ENCODE measurements at places on chromosomes 12 and 14. TPM values are rescaled to one million over a fixed set of nuclear protein-coding genes. Genes with fewer than 3 reads are reported as not detected.

DNA sequence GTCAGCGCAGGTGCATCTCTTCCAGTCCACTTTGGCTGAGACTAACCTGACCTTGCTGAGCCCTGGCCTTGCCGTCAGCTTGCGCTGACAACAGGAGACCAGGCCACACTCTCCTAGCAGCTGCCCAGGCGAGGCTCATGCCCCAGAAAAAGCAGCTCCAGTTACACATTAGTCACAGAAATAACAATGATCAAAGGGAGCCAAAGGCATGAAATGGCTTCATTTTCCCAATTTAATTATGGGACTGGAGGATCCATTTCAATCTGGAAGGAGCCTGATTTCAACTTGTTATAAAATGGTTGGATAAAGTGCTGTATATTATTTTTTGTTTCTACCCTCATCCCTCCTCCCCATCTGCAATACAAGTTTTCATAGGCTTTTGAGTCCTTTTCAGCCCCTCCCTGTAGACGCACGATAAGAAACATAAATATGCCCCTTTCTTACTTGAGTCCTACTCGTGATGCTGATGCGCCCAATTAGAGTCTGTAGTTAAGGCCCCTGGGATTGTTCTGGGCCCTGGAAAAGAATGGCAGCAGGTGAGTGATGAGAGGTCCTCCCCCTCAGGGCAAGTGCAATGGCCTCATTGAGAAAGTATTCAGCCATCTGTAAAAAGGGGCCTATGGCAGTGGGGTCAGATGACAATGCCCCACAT lies 376.0 kb downstream of the C12orf75 start:
- no peak for DNase-seq

GRCh38 chr14:36304895-36305294 lies 15.5 kb downstream of the MBIP start:
- DNase-seq = no peak

GRCh38 chr14:36217027-36217426 lies 40.5 kb upstream of the PTCSC3 start:
- DNase-seq = no peak

DNA sequence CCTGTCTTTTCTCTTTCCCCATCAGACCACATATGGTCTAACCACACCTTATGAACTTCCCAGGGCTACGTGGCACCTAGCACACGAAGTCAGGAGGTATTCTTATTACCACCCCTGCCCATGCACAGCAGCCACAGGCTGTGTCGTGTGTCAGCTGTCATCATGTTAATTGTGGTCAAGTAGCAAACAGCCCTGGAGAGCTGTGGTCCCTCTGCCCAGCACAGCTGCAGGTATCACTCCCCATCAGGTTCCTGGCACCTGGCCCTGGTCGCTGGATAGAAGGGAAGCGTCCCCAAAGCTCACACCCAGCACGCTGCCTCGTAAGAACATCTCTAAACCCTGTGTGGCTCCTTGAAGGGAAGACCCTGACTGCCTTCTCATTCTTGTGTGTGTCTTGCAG lies 45.4 kb downstream of the CLMN start:
- DNase-seq = no peak

Gene SMCO2
- not detected for total RNA-seq

Data from sigmoid colon (tissue), 7 donors.